ENCODE measurements at places on chromosomes 1 and 21.

DNA sequence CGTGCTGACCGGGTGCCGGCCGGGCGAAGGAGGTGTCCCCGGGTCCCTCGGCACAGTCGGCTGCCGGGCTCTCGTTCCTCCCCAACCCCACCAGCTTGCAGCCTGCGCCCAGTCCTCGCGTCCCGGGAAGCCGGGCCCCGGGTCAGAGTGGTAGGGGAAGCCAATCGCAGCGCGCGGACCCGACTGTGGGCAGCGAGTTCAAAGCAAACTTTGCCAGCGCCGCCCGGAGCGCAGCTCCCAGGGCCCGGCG is 328 bp downstream of the MYCL start:
- DNase-seq, result no peak

DNA sequence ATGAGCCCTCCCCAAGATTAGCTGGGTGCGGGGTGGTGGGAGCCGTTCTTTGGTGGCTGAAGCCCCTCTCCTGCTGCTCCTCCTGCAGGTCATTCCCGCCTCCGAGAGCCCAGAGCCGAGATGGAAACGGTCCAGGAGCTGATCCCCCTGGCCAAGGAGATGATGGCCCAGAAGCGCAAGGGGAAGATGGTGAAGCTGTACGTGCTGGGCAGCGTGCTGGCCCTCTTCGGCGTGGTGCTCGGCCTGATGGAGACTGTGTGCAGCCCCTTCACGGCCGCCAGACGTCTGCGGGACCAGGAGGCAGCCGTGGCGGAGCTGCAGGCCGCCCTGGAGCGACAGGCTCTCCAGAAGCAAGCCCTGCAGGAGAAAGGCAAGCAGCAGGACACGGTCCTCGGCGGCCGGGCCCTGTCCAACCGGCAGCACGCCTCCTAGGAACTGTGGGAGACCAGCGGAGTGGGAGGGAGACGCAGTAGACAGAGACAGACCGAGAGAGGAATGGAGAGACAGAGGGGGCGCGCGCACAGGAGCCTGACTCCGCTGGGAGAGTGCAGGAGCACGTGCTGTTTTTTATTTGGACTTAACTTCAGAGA is 448 bp downstream of the G0S2 start:
- DNase-seq, result no peak

- DNase-seq, result no peak
Measured at GRCh38 chr1:45040297-45040696, 28.2 kb downstream of the UROD start.

DNA sequence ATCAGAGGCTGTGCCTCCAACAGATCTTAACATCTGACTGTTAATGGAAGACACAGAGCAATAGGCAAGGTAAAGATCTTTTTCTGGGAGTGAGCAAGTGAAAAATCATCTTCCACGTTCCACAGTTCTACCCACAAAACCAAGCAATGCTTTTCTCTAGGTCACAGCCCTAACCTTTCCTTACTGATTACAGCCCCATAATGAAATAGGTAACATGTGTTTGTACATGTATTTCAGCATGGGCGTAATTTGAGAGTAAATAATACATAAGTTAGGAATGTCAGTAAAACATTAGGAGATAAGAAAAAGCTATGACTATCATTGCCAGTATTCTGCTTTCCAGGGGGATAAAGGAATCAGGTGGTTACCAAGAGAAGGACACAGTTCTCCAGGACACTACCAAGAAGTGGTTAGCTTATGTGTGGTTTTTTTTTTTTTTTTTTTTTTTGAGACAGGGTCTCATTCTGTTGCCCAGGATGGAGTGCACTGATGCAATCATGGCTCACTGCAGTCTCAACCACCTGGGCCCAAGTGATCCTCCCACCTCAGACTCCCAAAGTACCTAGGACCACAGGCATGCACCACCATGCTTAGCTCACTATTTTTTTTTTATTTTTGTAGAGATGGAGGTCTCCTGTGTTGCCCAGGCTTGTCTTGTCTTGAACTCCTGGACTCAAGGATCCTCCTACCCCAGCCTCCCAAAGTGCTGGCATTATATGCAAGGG is 72.0 kb downstream of the DAP3 start:
- DNase-seq, result no peak

DNA sequence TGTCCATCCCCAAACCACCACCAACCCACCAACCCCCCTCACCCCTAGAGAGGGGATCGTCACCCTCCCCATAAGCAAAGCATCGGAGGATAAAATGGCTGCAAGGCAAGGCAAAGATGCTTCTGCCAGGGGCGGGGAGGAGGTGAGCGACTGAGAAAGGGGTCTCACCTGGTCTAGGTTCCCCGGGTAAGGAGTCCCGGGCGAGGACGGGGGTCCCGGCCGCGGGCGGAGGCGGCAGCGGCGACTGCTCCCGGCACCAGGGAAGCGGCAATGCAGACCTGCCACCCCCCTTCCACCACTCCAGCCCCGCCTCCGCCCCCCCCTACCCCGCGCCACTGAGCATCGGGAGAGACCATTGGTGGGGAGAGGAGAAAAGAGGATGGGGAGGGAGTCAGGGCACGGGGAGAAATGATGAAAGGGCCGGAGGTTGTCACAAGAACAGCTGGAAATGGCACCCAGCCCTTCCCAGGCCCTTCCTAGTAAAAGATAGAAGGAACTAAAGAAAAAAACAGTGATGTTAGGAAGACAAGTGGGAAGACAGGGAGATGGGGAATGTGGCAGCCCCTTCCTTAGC is at the start of gene SV2A:
Gene SV2A (minus strand): TSS at position 274 of the 574 bp plus-strand sequence. CDS start 4,004 bp downstream, outside the sequence.
- peak; percentile 74 for DNase-seq

DNA sequence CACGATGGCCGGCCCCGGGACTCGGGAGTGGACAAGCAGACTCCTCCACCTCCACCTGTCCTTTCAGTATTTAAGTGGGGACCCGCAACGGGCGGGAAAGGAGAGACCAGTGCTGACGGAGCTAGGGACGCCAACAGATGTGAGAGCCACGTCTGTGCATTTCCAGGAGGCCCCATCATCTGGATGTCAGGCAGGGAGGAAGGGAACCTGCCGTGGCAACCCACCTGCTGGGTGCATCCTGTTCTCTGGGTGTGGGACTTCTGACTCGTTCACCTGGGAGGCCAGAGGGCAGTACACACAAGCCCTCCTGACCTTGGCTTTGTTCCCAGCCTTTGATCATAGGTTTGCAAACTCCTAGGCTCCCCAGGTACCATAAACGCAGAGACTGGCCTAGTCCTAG is 5.6 kb upstream of the PCBP3 start:
- DNase-seq, result no peak

- peak; percentile 44 for DNase-seq
Measured at GRCh38 chr1:46489638-46490405, at the start of gene DMBX1. Gene DMBX1, plus strand, starts transcription at chr1:46489836. Its CDS starts 17,175 bp downstream, at chr1:46507011.

GRCh38 chr1:228003461-228004330 is 3.1 kb upstream of the WNT3A start:
- no peak for DNase-seq

DNA sequence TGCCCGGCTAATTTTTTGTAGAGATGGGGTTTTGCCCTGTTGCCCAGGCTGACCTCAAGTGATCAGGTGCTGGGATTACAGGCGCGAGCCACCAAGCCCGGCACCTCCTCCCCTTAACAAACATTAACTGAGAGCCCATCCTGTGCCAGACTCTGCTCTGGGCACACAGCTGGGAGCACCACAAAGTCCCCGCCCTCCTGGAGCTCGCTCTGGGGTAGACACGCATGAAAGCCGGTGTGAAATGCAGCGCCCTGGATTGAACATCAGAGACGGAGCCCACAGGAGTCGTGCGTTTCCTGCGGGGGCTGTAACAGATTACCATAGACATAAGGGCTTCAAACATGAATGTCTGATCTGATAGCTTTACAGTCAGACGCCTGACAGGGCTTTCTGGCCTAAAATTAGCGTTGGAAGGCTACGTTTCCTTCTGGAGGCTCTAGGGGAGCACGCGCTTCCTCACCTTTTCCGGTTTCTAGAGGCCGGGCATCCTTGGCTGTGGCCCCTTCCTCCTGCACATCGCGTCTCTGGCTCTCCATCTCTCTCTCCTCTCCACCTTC is 14.3 kb downstream of the SLC27A3 start:
- no peak for DNase-seq

DNA sequence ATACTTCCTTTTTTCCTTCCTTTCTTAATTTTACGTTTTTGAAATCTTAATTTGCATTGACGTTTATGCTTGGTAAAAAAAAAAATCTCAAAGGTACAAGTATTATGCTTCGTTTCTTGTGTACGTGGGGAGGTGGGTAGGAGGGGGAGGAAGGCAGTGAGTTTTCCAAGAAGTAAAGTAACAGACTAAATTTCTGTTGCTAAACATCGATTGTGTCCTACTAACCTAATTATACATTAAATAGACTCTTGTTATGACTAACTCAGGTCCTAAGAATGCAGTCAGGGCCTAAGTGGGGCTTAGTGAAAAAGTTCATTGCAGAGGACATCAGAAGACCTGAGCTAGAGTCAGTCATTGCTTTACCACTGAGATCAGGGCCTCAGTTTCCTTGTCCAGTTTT is 17.5 kb downstream of the NEK7 start:
- DNase-seq, result no peak

DNA sequence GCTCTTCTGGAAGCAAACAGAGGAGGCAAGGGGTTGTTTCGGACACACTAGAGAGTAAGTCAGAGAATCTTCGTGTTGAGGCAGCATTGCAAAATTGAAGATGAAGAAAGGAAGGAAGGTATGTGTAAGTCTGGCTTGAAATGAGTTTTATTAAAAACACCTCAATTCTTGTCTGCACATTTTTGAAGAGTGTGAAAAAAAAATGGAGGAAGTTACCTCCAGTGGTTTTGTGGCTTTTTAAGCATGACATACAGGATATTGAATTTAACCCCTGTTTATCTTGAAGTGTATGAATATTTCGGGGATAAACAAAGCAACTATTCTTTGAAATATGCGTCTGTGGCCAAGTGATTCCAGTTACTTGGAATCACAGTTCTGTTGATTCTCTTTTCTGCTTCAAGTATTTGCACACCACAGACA is 203.2 kb upstream of the SGIP1 start:
- DNase-seq, result no peak

DNA sequence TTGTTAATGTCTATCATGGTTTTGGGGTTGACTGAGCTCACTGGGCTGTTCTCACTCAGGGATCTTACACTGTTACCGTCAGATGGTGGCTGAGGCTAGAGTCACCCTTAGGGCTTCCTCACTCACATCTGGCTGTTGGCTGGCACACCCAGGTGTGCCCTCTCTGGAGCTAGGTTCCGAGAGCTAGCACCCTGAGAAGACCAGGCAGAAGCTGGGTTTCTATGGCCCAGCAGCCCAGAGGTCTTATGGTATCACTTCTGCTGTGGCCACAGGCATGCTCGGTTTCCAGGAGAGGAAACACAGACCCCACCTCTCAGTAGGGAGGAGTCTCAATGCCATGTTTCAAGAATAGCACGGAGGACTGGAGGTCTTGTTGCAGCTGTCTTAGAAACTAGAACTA is 20.7 kb upstream of the KIF1B start:
- DNase-seq, result no peak

DNA sequence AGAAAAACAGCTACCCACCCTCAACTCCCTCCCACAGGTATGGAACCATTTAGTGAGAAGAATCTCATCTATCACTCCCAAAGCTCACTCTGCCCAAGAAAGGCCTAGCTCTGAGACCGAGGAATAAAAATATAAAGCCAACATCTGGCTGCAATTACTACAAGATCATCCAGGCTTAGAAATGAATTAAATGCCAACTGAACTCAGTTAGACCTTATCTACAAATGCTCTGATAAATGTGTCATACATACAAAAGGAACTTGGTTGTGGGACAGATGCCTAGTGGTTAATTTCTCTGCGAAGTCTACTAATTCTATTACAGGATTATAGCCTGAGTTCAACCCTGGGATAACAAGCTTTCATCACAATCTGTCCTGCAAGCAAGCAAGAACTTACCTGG is 6.7 kb downstream of the ADIPOR1 start:
- no peak for DNase-seq

GRCh38 chr1:21414015-21414414 is 25.9 kb upstream of the NBPF3 start:
- no peak for DNase-seq

DNA sequence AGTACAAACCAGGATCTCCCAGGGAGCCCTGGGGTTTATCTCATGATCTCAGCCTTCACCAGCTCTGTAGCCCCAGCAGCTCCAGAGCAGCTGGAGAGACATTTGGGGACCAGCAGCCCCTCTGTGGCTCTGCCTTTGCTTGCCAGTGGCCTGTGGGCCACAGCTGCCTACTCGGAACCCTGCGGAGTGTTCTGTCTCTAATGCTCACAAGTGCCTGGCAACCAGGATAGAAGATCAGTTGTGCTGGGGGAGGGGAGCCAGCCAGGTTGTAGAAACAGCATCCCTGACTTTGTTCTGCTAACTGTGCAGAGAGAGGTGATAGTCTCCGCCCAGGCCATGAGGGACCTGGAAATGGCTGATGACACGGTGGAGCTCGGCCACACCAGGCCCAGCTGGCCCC is 50.9 kb upstream of the KCNJ15 start:
- no peak for DNase-seq

- no peak for DNase-seq
Measured at GRCh38 chr1:38009088-38009840, 3.3 kb upstream of the UTP11 start.

DNA sequence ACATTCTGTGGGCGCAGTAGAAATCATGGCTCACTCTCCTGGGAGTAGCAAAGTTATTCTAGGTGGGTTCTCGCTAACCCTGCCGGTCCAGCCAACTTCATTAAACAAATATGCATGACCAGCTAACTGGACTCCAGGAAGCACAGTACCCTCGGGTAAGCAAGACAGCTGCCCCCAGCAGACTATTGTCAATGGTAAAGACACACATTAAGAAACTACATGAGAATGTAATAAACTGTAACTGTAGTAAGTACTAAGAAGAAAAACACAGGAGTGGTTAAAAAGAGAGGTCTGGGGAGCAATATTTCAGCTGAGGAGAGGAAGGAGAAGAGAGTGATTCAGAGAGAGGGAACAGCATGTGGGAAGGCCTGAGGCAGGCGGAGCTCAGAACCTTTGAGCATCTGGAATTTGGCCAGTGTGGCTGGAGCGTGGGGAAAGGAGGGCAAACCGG is 7.4 kb downstream of the SLC2A5 start:
- no peak for DNase-seq

DNA sequence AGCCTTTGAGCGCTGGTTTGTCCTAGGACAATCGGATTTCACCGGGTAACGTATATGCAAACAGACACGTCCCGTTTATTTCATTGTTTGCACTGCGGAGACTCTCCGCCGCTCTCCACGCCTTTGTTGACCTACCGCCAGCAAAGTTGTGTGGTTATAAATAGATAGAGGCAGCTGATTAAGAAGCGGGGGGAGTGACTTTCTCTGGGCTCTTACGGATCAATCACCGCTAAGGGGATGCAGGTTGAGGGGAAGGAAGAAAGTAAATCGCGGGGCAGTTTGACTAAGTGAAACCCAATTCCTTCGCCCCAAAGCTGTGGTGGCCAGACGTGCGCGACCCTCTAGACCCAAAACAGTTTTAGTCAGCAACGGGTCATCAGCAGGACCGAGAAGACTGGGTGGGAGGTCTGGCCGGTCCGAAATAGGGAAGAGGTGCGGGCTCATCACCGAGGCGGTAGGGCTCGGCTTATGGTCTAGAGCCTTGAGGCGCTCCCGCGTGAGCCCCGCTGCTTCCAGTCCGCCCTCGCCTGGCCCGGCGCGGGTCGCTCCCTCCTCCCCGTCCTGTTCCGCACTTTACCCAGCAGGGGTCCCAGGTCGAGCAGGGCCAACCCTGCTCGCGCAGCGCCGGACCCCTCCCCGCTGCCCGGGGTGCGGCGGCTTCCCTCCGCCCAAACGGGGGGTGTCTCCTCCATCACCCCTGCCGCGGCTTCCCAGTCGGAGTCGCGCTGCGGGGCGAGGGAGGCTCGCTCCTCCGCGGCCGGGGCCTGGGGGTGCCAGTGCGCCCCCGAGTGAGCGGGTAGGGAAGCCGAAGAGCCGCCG is 120.8 kb upstream of the RRP15 start:
- peak; percentile 61 for DNase-seq

All from NCI-H774 (cell line).